ENCODE measurements at places on chromosomes 1 and 21. TPM values are rescaled to one million over a fixed set of nuclear protein-coding genes. Genes with fewer than 3 reads are reported as not detected.

DNA sequence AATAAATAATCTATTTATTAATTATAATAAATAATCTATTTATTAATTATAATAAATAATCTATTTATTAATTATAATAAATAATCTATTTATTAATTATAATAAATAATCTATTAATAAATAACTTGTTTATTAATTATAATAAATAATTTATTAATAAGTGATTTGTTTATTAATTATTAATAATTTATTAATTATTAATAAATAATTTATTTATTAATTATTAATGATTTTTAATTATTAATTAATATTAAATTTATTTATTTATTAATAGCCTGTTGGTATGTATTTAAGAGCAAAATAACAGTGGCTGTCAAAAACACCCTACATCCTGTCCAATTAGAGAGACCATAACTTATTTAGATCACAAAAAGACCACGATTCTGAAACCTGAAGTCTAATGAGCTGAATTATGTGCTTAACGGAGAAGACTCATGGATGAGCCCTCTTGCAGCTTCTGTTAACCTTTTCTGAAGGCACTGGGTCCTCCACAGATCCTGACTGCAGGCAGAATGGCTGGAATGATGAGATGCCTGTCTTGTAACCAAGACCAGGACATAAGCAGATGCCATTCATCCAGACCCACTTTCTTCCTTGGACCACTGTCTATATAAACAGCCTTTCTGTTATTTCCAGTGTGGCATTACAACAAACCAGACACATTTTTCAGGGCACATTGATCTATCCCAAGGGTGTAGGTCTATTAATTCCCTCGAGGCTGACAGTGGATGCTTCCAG, 134.2 kb downstream of the SETD4 start:
- DNase-seq: no peak

GRCh38 chr1:171801487-171801891, 20.0 kb downstream of the METTL13 start:
- no peak for DNase-seq

DNA sequence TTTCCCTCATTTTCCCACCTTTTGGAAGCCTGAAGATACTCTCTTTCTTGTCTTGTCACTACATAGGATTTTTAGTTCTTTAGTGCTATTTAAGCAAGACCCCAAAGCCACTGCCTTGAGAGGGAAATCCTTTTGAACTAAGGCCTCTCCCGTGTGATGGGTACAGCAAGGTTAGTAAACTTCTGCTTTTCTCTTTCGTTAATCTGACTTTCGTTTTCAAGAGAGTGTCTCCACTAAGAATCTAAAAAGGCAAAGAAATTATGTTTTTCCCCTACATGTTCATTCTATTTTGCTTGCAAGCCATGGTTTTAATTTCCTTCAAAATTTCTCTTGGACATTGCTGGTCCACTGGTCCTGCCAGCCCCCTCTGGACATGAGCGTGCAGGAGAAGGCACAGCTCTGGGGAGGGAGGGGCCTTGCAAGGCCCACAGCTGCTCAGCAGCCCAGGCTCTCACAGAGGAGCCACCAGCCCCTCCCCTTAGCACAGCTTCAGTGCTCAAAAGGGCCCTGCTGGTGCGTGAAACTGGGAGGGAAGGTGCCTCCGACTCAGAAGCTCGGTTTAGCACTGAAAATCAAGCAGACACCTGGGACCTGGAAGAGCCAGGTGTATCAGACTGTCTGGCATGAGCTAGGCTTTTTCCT, 210.9 kb upstream of the GALNT2 start:
- DNase-seq: no peak

DNA sequence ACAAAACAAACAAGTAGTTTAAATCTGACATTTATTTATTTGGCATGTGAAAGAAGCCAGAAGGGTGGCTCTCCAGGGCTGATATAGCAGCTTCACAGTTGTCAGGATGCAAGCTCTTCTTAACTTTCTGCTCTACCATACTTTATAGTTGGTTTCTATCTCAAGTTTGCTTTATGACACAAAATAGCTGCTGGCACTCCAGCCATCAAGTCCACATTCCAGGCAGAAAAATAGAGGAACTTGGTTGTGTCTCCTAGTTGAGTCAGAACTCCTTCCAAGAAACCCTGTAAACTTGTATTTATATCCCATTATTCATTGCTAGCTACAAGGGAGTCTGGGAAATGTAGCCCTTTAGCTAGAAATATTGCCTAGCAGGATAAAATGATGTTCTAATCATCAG, 24.0 kb upstream of the STUM start:
- DNase-seq: no peak

- no peak for DNase-seq
These were observed 4.2 kb downstream of the COX20 start for GRCh38 chr1:244839656-244840055.

DNA sequence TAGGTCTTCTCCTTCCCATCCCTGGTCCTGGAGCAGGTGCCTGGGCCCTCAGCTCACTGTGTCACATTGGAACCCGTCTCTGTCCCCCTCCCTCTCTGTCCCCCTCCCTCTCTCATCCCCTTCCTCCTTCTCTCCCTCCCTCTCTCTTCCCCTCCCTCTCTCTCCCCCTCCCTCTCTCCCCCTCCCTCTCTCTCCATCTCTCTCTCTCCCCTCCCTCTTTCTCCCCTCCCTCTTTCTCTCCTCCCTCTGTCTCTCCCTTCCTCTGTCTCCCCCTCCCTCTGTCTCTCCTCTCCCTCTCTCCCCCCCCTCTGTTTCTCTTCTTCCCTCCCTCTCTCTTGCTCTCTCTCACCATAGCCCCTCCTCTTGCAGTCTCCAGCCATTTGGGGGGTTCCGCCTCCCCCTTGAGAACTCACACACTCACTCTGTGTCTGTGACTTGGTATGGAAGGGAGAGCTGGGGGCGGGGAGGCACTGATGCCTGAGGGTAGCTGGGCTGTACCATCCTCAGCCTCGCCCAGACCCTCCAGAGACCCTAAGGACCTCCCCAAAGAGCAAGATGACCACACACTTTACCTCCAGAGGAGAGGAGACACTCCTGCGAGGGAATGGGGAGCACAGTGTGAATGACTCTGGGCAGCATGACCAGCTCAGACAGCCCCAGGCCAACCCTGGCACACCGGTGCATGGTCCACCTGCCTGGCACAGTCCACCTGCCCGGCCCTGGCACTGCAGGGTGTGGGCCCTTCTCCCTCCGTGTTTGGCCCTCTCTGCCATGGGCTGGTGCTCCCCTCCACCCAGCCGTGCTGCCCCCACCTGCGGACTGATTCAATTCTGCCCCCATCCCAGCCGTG, 102.8 kb upstream of the ARHGEF16 start:
- DNase-seq: no peak

GRCh38 chr1:23451441-23451840, 26.9 kb upstream of the TCEA3 start:
- no peak for DNase-seq

- DNase-seq: no peak
These were observed 350.1 kb upstream of the GREM2 start for GRCh38 chr1:240962086-240962485.

The ANKRD34A gene
- 0.66 TPM for total RNA-seq

GRCh38 chr1:232873931-232874330, 68.7 kb downstream of the MAP10 start:
- DNase-seq: no peak

DNA sequence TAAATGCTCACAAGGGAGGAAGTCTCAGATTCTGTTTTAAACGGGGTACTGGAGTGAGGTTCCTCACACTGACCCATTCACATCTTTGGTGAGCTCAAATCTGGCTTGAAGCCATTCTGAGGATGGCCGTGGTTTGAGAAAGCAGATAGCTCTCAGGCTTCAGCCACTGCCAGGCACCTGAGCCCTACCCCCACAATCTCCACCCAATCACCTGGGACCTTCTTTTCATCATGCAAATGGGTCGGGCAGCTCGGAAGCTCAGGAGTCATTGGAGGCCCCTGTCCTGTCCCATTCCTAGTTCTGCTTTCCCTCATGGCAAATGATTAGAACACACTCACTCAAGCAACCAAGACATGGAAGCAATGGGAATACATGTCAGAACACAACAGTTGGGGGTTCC, 141.4 kb upstream of the ETS2 start:
- DNase-seq: no peak

GRCh38 chr1:213120386-213120785, 69.3 kb downstream of the RPS6KC1 start:
- no peak for DNase-seq

GRCh38 chr1:7401814-7402547, 369.1 kb upstream of the VAMP3 start:
- DNase-seq: no peak

- no peak for DNase-seq
These were observed 7.0 kb downstream of the KCNA3 start for GRCh38 chr1:110667776-110668175.

DNA sequence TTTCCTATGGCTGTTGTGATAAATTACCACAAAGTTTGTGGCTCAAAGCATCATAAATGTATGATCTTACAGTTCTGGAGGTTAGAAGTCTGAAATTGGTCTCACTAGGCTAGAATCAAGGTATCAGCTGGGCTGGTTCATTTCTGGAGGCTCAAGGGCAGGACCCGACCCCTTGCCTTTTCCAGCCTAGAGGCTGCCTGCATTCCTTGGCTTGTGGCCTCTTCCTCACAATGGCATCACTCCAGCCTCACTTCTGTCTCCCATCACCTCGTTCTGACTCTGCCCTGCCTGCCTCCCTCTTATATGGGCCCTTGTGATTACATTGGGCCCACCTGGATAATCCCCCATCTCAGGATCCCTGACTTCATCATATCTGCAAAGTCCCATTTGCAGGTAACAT, 8.0 kb downstream of the COQ8A start:
- no peak for DNase-seq

DNA sequence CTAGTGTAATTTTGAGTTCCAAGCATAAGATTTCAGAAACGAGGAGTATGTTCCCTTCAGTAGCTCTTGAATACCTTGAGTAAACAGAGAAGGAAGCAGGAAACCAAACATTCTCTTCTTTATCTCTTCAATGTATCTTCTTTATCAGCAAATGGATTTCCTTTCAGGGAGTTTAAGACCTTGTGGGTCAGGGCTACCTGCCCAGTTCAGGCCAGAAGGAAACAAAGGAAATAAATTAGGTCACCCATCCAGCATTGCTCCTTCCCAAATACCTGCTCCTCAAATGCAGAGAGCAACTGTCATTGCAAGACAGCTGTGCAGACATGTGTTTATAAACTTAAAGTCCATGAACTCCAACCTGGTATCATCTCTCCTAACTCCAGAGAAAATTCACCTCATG, 130.1 kb upstream of the SOD1 start:
- DNase-seq: no peak

DNA sequence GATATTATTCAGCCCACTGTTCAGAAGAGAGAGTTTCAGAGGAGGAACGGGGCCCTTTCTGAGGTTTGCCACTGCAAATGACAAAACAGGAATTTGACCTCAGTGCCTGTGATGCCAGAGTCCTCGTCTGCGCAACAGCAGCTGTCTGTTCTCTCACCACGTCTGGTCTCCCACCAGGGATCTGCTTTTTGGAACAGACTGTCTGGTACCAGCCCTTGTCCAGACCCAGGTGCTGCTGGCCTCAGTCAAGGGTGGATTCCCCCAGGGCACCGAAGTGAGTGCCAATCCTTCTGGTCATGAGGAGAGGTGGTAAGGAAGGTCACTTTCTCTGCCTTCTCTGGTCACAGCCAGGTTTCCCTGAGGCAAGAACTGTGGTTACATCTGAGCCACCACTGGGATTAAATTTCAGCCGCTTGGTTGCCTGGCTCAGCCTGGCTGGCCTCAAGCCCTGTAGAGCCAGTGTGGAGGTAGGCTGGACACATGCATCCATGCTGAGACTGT, 2.3 kb upstream of the BCAN start:
- no peak for DNase-seq

DNA sequence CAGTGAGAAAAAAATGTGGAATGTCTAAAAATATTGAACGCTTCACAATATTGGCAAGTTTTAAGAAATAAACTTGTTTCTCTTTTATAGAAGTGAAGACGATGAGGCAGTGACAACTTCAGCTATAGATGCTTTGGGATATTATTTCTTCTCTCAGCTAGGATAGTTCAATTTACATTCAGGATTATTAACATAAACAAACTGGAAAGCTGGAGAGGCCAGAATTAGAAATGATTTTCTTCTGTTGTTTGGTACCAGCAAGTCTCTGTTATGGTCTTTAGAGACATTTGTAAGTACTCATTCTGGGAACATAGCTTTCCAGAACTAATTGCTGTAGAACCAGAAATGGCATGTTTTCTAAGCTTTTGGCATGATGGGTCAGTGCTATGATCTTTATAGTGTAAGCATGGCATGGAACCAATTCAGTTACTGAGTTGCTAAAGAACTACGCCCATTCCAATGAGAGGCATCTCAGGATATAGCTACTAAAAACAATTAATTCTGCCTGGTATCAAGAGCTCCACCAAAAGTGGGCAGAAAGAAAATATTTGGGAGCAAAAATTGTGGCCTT, 599.5 kb upstream of the B3GALT2 start:
- DNase-seq: no peak

The PUM1 gene
- total RNA-seq: 80.1 TPM

DNA sequence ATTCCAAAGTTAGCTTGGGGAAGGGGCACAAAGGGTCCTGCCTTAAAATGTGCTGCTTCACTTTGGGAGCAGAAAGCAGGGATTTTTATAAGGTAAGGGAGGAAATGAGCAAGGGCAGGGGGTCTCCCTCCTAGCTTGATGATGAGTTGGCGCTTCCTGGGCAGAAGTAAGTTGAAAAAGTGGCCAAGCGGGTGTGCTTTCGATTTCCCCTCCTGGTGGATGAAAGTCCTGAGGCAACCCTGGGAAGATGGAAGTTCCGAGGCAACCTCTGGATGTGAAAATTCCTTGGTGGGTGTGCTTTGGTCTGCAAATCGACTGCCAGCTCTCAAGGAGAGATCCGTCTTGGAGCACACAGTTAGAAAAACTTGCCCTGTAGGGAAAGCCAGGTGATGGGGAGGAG, 41.7 kb upstream of the CD2 start:
- no peak for DNase-seq

GRCh38 chr1:147794570-147794969, 34.2 kb upstream of the GJA5 start:
- DNase-seq: peak; percentile 35

The OR2T6 gene
- total RNA-seq: not detected

The NKAIN1 gene
- total RNA-seq: 0.19 TPM
